Germinal center (tissue), 1 donor: ENCODE measurements at places on chromosomes 3 and 15.

- DNase-seq, result no peak
These were observed 674 bp upstream of the MECOM start for GRCh38 chr3:169663951-169664820.

DNA sequence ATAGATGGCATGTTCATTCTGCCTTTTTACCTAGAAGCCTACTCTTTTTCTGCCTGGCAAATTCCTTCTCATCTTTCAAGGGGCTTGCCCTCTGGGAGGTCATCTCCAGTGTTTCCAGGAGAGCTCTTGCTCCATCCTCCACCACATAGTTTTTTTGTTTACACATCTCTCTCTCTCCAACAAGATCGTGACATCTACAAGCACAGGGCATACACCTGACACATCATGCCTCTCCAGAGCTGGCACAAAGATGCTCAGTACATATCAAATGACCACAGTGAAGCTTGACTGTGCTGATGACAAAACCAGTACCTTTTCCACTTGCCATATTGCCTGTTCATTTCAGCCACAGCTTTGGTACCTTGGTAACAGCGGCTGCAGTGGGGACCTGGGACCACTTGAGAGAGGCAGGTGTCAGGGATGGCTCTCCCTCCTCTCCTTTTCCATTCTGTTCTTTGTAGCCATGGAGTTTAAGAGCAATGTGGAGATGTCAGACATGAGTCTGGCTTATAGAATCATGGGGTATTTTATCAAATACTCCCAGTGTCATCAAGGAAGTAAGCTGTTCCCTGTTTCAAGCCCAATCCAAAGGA lies 15.4 kb downstream of the ALPK3 start:
- DNase-seq, result no peak

- no peak for DNase-seq
These were observed 63.5 kb upstream of the TRPC1 start for GRCh38 chr3:142660383-142660782.

DNA sequence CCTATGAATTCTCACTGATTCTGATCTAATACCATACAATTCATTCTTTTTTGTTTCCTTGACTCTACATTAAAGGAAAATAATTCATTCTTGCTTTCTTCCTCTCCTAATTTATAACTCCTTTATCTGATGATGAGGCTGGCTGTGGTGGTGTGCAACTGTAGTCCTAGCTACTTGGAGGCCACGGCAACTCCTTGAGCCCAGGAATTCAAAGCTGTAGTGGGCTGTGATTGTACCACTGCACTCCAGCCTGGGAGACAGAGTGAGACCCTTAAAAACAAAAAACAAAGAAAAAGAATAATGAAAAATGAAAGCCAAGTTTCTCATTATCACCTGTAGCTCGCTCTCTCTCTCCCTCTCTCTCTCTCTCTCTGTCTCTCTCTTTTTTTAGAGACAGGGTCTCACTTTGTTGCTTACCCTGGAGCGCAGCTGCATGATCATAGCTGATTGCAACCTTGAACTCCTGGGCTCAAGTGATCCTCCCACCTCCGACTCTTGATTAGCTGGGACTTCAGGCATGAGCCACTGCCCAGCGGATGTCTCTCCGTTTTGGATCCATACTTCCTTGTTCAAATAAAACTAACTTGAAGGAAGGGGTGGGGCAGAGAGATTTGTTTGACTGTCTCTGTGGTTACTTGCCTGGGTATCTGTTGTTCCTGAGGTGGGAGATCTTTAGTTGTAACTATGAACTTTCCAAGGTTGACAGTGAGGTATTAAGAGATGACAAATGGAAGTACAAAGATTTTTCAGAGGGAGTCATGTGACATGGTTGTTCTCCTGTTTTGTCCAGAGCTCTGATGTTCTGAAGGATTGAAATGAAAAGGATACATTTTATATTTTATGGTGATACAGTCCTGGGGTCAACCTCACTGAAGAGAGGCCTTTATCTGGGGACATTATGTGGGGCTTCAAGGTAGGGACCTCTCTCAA lies 46.9 kb downstream of the STARD9 start:
- DNase-seq, result no peak

- no peak for DNase-seq
These were observed 44.4 kb downstream of the COL6A5 start for GRCh38 chr3:130389743-130390478.

- no peak for DNase-seq
These were observed 61.6 kb upstream of the TGFBR2 start for GRCh38 chr3:30544812-30545211.

DNA sequence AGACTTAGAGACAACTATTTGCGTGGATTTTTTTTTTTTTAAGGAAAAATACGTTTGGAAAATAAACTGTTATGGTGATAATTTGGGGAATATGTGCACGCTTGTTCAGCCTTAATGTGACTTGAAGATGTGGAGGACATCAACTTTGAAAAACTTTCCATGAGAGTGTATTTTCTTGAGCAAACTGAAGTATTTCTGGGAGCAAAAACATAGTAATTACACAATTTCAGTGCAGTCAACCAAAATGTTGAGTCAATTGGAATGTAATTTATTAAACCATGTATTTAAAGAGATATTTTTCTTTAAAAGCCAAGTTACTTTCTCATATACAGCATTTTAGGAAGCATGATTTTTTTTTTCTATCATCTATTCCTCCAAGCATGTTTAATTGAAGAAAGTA lies 80.3 kb upstream of the FLNB start:
- no peak for DNase-seq
